ENCODE measurements at places on chromosomes 7 and 10.
A peak's percentile ranks its signal among the peaks of the same experiment; 100 is the strongest.

- DNase-seq, result no peak
Measured at GRCh38 chr7:17037356-17037755, 155.6 kb upstream of the AGR3 start.

GRCh38 chr10:72295330-72295910 is 21.7 kb downstream of the DDIT4 start:
- DNase-seq, result no peak

DNA sequence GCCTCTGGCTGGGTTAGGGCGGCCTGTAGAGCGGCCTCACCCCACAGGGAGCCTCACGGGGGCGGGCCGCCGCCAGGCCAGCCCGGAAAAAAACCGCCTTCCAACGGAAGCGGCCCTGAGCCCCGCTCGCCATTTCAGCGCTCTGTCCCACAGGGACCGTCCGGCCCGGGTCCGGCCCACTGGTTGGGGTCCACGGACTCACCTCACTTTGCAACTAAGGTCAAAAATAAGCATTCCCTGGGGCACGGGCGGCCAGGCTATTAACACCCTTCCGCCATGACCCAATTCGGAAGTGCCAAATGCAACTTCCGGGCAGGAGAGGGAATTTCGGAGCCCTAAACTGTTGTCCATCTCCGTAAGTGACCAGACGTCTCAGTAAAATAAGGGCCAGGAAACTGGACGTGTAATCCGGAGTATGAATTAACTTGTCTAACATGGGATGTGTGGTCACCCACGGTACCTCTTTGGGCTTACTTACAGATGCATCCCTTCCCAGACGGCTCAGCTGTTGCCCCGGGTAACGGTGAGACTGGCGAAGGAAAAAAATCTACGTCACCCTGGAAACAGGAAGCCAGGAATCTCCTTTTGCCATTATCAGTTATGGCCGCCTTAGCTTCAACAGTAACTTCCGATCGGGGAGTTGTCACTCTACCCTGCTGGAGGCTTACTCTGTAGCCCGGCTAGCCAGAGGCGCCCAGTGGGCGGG is at the start of gene BBIP1:
BBIP1 (minus strand) TSS at position 538 of the 706 bp plus-strand sequence. CDS start 1,023 bp downstream, outside the sequence.
- no peak for DNase-seq

- peak; percentile 9 for DNase-seq
Measured at GRCh38 chr7:152894295-152895170, 135.0 kb downstream of the ACTR3B start.

DNA sequence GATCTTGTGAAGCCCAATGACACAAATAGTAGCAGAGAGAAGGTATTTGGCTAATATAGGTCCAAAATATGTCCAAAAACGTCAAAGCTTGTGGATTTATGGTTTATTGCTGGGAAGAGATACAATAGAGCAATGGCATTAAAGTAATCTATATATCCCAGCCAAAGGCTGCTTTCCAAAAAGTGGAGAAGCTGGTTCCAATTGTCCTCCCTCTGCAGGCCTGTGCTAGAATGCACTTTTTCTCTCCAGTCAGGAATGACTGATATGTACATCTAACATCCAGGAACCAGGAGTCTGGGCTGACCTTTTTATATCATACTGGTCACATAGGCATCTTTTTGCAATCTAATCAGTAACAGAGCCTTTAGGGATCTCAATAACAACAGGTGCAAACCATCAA is 167.1 kb upstream of the FAM3C start:
- DNase-seq, result no peak

Data from stimulated activated CD4-positive, alpha-beta T cell treated with anti-CD3 and anti-CD28 coated beads, Interleukin-12 subunit alpha, Interleukin-12 subunit beta, amount 100 ng/mL, for 48 hours (primary cell).